SW480 (cell line): ENCODE measurements at places on chromosomes 1 and 21.

- DNase-seq, result no peak
Measured at GRCh38 chr1:234170622-234171021, 202.6 kb upstream of the COA6 start.

- DNase-seq, result no peak
Measured at GRCh38 chr1:88741413-88741812, 57.3 kb downstream of the PKN2 start.

DNA sequence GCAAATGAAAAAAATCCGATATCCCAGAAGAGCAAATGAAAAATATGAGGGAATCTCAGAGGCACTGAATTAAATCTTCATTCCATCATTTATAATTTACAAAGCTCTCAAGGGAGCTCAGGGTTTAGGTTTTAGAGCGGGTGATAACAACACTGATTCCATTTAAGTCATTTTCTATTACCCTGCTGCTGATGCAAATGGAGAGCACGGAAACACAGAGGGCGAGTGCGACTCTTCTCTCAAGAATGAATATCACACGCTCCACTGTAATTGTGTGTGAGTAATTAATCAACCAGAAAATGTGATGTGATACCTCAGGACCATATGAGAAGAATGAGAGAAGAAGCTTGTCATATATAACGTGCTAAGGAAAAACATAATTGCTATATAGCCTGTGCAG lies 22.7 kb downstream of the CHML start:
- DNase-seq, result no peak

GRCh38 chr1:245105815-245106410 lies 48.9 kb upstream of the KIF26B start:
- no peak for DNase-seq

GRCh38 chr1:204685236-204686006 lies at the start of gene LRRN2:
TSS of gene LRRN2 (minus strand) at chr1:204685738. CDS start at chr1:204619992, 65,746 bp downstream.
- DNase-seq, result peak; percentile 9

GRCh38 chr1:145997016-145997717 lies 788 bp upstream of the TXNIP start:
- peak; percentile 66 for DNase-seq

DNA sequence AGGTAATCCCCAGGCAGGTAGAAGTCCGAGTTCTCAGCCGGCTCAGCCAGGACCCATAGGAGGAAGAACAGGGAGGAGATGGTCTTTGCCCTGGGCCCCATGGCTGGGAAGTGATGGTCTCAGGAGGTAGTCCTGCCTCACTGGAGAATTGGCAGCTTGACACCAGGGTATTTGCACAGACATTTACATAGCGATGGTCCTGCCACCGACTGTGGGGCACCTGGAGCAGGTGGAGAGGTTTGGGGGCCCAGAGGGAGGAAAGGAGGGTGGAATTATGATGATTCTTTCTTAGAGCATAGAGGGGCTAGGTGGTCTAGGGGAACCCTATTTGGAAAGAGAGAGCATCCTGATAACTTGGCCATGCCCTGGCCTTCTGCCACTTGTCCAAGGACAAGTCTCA lies at the start of gene TAS1R2:
TSS of gene TAS1R2 (minus strand) at position 101 of the 400 bp plus-strand sequence. CDS start at position 101, 0 bp downstream.
- DNase-seq, result no peak

- DNase-seq, result no peak
Measured at GRCh38 chr1:52119301-52120079, 22.4 kb upstream of the ZFYVE9 start.

DNA sequence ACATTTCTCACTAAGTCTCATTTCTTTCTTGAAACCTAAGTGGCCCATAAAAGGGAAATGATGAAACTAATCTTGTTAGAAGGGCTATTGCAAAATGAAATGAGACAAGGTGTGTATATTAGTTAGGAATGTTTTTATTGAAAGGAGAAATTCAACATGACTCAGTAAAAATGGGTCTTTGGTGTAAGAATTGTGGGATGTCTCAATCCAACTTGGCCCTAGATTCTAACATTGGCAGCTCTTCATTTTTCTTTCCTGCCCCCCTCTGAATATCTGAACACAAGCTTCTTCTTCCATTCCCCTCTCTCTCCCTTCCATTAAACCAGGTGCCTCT lies 26.8 kb upstream of the TARBP1 start:
- DNase-seq, result no peak

DNA sequence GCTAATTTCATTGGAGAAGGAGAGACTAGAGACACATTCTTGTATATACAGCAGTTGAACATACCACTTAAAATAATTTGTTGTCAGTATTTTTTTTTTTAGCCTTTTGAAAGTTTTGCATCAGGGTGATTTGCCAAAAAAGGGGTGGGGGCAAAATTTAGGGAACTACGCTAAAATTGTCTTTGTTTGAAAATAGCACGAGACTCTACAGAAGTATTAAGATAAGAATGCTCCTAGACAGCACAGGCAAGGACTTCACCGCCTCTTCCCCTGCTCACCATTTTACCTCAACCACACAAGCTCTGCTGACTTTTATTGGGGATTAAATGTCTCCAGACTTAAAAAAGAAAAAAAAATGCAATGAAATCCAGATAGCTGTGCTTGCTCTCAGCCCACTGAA lies 236.1 kb upstream of the USP25 start:
- no peak for DNase-seq

DNA sequence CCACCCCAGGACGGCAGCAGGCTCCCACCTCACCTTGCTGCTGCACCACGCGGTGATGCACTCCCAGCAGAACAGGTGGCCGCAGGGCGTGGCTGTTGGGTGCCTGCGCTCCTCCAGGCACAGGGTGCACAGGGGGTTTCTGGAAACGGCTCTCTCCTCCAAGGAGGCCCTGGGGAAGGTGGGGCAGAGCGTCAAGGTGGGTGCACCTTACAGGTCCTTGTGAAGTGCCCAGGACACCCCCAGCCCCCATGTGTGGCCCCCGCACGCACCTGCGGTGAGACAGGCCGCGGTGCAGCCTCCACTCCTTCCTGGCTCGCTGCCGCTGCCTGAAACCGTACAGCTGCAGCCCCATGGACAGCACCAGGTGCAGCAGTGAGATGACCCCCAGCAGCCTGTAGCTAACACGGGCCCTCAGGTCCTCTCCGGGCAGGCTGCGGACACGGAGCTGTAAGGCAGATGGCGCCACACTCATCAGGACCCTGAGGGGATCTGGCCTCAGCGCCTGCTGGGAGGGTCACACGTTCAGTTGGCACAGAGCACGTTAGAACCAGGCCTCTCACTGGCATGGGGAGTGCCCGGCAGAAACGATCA lies 5.8 kb downstream of the PEX10 start:
- DNase-seq, result no peak

DNA sequence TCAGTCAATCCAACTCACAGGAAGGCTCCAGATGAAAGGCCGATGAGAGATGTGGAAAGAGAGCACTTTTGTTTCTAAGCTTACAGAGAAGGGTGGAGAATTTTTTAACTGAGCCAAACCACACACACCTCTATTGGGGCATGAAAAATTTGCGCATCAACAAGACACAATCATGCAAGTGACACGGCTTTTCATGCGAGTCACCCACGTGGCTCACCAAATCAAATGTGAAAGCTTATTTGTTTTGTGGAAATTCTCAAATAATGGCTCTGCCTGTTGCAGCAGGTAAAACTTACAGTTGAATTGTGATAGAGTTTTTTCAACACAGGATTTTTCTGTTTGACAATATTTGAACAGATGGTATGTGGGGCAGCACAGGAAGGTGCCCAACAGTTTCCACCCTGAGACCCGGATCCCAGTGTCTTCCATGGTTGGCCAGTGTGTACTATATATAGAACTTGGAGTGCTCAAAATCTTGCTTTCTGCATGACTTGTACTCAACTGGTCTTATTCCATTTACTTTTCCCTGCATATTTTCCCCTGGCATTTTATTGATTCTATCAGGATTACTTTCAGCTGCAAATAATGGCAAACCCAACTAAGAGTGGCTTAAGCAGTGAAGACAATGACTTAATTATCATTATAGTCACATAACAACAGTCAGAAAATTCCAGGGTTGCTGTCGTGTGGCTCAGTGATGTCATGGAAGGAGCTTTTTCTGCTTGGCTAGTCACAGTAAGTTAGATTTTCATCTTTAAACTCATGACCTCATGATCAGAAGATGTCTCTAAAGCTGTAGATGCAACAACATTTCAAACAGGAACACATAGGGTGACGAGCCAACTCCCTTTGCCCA lies 90.6 kb upstream of the SIM2 start:
- no peak for DNase-seq

DNA sequence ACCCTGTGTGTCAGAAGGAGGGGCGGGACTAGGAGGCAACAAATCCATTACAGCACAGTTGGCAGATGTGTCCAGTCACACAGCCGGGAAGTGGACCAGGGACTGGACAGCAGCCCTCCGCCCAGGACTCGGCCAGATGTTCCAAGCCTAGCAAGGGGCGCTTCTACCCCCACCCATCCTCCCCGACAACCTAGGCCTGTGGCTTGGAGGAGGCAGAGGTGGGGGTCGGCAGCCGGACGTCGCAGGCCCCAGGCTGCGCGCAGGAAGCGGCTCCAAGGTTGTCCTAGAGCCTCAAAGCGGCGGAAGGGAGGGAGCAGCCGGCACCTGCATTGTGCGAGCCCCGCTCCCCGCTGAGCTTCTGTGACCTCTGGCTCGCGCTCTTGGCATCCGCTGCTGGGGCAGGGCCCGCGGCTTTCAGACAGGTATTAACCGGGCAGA lies 20.6 kb upstream of the MYCL start:
- DNase-seq, result no peak

- no peak for DNase-seq
Measured at GRCh38 chr1:205858141-205858961, 8.4 kb upstream of the PM20D1 start.

DNA sequence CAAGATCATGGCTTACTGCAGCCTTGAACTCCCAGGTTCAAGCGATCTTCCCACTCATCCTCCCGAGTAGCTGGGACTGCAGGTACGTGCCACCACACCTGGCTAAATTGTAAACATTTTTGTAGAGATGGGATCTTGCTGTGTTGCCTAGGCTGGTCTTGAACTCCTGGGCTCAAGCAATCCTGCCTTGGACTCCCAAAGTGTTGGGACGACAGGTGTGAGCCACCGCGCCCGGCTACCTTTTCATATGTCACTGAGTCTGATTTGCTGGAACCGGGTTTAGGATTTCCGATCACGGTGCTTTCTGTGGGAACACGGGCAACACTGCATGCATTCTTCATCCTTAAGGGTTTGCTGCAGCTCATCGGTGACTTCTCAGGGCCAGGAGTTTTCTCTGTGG lies 32.2 kb upstream of the PCBP3 start:
- DNase-seq, result no peak

DNA sequence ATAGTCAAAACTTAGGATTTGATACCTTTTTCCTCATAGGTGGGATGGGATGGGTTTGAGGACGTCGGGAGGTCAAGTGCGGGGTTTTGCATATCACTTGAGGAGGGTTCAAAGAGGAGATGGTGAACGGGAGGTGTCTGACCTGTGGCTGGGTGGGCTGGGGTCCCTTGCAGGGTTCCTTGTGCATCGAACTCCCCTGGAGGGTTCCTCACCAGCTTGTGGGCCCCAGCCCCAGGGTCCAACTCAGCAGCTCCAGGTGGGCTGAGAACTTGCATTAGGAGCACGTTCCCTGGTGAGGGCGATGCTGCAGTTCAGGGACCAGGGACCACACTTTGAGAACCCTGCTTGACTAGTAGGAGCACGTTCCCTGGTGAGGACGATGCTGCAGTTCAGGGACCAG lies 23.2 kb downstream of the TRPM2 start:
- DNase-seq, result no peak

- no peak for DNase-seq
Measured at GRCh38 chr1:232519186-232519585, 110.7 kb downstream of the SIPA1L2 start.

DNA sequence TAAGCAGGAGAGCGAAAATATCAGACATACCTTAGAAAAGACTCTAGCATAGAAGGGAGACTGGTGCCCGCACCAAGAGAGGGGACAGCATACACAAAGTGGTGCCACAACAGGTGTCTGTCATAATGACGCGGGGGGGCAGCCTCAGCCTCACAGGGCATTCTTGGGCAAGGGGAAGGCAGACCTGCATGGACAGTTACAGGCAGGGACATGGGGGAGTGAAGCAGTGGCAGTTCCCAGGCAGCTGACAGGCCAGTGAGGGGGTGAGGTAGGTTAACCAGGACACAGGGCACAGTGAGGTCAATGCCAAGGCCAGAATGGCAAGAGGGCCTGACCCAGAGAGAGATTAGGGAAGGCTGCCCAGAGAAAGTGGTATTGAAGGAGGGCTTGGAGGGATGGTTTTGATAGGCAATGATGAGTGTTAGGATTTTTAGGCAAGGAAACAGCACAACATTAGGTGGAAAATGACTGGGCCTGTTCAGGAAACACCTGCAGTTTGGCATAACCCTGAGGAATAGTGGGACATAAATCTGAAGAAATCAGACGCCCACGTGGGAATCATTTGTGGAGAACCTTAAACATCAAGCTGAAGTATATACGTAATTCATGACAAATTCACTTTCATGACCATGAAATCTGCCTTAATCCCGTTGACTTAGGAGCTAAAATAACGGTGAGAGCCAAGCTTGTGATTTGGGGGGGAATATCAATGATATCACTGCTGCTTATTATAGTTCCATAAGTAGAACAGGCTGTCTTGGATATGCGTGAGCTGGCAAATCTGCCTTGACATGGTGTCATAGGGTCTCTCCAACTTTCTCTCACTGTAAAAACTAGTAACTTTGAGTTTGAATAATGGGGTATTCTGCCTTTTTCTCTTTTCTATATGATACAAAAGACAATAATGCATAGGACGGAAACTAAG lies 8.9 kb downstream of the PTPN14 start:
- DNase-seq, result no peak

DNA sequence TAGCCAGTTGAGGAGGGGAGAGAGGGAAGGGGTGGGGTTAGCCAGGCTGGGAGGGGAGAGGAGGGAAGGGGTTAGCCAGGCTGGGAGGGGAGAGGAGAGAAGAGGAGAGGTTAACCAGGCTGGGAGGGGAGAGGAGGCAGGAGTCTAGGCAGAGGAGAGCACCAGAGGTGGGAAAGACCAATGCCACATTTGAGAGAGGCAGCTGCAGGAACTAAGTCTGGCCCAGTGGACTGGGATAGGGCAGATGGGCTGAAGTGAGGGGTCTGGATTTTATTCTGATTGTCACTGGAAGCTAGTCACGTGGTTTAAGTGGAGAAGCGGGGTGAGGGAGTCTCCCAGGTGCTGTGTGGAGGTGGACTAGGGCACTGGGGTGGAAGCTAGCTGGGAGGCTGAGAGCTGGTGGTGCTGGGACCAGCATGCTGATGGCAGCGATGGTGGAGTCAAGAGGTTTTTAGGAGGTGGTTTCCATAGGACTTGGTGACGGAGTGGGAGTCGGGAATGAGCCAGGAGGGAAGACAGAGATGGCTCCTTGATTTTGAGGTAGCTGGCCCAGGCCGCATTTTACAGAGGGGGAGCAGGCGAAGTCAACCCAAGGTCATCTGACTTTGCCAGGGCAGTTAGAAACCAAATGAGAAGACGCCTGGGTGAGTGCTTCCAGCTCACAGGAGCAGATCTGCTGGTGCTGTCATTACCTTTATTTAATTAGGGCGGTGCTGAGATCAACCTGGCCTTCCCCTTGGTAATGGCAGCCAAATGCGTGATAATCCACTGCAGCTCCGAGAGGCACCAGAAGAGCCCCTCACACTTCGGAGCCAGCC lies 42.8 kb downstream of the DISP3 start:
- DNase-seq, result no peak

GRCh38 chr1:31040038-31040437 lies 25.5 kb downstream of the PUM1 start:
- DNase-seq, result no peak

- no peak for DNase-seq
Measured at GRCh38 chr1:94971491-94971924, 44.6 kb upstream of the CNN3 start.
